Left forelimb (tissue), 1 donor: ENCODE measurements at places on chromosomes 12 and 14.

DNA sequence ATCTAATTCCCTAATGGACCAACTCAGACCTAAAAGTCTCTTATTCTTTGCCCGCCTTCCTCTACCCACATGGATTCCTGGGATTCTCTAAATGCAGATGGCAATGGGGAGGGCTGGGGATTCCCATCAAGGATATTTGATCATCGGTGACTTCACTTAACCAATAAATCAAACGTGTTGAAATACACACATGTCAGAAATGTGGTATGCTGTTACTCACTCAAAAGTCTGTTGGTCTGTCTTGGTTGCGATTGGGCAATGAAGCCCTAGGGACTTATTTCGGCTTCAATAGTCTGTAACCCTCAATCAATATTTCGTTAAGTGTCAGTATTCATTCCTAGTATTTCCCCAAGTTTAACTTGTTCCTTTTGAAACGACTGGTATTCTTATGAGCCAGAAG, 117.2 kb upstream of the DIO3 start:
- no peak for DNase-seq

- DNase-seq: no peak
Measured at GRCh38 chr14:104422837-104423681, 156.5 kb upstream of the C14orf180 start.

DNA sequence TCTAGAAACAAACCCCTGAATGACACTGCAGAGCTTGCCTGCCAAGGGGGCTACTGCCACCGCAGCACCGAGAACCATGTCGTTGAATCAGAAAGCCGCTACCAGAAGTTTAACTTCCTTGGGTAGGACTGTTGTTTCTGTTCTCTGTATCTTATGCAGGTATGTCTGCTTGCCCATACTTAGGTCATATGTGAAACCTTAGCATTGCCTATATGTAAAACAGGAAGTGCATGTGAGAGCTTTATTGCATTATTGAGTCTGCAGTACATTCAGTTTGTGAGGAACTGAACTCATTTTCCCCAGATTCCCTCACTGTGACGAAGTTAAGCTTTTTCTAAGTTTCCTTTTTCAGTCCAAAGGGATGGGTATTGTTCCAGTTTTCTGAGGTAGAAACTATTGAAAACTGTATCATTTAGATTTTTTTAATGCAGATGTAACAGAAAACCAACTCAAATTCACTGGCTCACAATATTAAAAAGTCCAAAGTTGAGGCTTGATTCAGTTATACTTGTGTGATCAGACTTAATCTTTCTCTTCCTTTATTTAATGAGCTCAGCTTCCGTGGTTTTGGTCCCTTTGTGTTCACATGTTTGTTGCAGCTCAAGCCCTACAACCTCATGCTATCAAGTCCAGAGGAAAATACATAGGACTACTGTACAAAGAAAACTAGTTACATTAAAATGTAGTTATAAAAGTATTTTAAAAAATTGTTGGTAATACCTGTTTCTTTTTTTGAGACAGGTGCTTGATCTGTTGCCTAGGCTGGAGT, 6.9 kb downstream of the FBXO34 start:
- DNase-seq: no peak

- DNase-seq: no peak
Measured at GRCh38 chr14:100012478-100013327, 52.5 kb upstream of the EVL start.

DNA sequence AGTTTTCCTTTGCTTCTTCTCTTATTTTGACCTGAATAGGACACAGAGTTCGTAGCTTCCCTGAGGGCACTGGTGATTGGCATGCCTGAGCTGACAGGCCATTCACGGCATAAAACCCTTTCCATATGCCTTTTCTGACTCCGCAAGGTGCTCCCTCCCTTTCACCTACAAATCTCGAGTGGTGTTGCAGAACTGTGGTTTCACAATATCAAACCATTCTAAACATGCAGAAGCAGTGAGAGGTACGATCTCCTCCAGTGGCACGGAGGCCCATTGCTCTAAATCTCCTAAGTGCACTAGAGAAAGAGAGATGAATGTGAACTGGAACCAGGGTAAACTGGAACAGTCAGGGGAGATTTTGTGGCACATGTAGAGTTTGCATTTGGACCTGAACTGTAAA, 23.9 kb downstream of the CLSTN3 start:
- no peak for DNase-seq

DNA sequence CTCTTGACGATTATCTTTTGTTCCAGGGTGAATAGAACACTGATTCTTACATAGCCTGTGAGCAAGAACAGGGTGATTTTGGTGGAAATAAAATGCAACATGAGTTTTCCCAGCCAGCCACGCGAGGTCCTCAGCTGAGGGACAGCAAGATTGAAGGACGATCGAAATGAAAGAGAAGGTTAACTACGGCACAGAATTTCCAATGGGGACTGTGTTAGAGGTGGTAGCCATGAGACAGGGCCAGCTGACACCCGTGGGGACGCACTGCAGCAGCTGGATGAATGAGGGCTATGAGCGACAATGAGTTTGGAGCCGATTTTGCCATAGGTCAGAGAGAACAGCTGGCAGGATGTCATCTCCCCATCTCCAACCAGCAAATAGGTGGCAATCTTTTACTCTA, 243.4 kb upstream of the PELI2 start:
- no peak for DNase-seq

- no peak for DNase-seq
Measured at GRCh38 chr12:57899010-57899662, 42.2 kb upstream of the ATP23 start.

- DNase-seq: peak; percentile 76
Measured at GRCh38 chr14:58637040-58637390, 747 bp upstream of the DACT1 start.
